ENCODE measurements at places on chromosomes 2 and 18. TPM values are rescaled to one million over a fixed set of nuclear protein-coding genes. Genes with fewer than 3 reads are reported as not detected.

Gene FAM228A
- total RNA-seq, result 1.1 TPM

DNA sequence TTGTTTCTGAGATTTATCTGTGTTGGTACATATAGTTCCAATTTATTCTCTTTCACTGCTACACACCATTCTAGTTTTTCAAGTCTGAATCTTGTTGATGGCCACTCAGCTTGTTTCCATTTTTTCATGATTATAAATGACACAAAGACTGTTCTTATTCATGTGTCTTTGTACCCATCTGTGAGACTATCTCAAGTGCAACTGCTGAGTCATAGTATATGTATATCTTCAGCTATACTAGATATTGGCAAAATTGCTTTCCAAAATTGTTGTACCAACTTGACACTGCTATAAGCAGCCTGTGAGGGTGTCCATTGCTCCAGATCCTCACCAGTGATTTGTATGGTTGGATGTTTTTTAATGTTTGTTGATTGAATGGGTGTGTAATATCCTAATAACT, 37.2 kb upstream of the RTN4 start:
- DNase-seq, result no peak

Gene NMUR1
- 2.0 TPM for total RNA-seq

- no peak for DNase-seq
Measured at GRCh38 chr2:68169308-68169707, 11.6 kb downstream of the PNO1 start.

DNA sequence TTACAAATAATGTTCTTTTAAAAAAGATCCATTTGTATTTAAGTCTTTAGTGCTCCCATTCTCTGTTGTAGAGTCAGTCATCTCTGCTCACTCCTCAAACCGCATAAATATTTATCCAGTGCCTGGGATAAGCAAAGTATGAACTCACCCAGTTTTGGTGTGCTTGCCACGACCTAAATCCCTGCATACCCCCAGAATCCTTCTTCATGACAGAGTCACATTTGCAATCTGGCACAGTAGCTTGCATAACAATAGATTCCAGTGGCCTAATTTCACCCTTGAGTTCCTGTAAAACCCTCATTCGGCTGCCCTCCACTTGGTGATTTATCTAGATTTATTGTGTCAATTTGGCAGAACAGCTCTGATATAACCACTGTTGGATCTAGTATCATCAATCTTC, 92.9 kb downstream of the DTNA start:
- DNase-seq, result no peak

DNA sequence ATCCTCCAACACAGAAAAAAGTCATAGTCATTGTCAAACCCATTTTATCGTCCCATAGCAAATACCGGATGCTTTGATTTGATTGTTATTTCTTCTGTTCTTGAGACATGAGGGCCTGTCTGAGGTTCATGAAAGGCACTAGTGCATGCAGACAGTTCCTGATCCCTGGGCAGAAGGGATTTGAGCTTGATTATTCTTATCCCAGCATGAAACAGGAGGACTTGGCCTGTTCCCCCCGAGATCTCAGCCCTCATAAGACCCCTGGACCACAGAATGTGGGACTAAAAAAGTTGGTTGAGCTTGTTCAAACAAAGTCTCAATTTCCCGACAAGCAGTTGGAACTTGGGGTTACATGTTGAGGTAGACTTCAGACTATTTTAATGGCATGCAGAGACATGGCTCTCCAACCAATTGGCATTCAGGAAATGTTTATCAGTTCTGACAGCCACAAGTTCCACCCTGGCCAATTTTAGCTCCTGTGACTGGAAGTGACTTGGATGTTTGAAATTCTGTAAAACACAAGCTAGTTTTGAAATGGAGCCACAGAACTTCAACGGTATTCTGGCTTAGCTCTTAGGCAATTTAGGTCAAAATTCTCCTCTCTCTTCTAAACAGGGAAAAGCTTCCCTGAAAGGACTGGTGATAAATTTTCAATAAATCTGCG, 366.9 kb upstream of the SLC14A2 start:
- DNase-seq, result no peak
